ENCODE measurements at places on chromosomes 2 and 18.

DNA sequence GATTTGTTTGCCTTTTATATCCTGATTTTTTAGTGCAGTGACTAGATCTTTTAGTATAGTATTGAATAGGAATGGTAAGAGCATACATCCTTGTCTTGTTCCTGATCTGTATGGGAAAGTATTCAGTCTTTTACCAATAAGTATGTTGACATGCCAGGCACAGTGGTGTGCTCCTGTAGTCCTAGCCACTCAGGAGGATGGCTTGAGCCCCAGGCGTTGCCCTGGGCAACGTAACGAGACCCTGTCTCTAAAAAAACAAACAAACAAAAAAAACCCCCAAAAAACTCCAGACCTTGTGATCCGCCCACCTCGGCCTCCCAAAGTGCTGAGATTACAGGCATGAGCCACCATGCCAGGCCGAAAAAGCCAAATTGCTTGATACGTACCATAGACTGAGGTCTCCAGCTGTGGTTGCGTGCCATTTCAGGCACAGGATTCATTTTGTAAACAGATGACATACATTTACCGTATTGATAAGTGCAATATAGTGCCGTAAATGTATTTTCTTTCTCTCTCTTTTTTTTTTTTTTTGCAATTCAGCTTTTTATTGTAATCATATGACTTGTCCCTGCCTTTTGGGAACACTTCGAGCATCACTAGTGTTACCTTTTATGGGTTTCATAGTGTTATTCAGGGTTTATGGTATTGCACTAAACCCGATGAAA lies 18.5 kb downstream of the BIRC6 start:
- DNase-seq, result no peak

DNA sequence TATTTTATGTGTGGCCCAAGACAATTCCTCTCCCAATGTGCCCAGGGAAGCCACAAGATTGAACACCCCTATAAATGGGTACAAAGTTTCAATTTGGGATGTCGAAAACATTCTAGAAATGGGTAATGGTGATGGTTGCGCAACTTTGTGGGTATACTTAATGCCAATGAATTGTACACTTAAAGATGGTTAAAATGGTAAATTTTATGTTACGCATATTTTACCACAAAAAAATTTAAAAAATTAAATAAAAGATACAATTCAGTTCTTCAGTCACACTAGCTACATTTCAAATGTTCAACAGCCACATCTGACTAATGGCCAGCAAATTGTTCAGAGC lies 34.9 kb downstream of the MYCN start:
- no peak for DNase-seq

GRCh38 chr2:183179156-183179555 lies 54.9 kb downstream of the NUP35 start:
- no peak for DNase-seq

DNA sequence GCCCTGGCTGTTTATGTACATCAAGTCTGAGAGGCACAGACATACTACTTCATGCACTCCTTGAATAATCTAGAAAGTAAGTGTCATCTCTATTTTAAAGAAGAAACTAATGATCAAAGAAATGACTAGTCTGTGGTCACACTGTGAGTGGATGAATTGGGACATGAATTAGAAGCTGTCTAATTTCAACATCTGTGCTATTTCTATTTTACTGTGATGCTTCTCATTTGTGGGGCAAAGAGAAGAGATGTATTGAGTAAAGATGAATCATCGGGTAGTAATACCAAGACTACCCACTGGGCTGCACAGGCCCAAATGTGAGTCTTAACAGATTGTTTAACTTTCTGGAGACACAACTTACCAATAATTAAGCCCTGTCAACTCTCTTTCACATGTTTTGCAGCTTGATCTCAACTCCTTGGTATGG lies 42.4 kb upstream of the MTIF2 start:
- DNase-seq, result no peak

- DNase-seq, result no peak
Observed at GRCh38 chr2:130870779-130871178, 34.1 kb downstream of the ARHGEF4 start.

DNA sequence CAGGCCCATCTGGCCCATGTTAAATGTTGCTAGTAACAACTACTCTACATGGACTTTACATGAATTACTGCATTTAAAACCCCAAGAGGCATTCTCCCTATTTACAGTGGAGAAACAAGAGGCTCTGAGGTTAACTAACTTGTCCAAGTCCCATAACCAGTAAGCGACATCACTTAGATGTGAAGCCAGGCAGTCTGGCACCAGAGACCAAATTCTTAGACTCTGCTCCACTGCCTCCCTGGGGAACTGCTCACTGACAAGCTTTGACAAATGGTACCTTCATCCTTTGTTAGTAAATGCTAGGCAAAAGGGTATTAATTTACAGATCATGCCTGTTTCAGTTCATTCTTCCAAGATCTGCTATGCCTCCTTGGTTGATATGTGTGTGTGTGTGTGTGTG lies 124.8 kb downstream of the AFF3 start:
- no peak for DNase-seq

- no peak for DNase-seq
Observed at GRCh38 chr2:55460562-55460961, 40.9 kb upstream of the CCDC88A start.

DNA sequence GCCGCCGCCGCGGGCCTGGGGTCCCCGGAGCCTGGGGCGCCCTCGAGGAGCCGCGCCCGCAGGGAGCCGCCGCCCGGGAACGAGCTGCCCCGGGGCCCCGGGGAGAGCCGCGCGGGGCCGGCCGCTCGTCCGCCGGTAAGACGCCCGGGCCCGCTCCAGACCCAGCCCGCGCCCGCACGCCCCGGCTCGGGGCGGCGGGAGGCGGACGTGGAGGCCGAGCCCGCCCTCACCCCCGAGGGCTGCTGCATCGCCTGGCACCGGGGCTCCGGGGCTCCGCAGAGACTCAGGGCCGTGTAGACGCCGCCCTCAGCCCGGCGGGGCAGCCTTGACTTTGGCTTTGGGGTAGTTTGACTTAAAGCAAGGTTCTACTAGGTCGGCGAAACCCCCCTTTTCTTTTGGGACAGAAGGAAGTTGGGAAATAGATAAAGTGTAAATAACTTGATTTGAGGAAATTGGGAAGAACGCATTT lies 335 bp downstream of the ERFE start:
- DNase-seq, result no peak

- peak; percentile 58 for DNase-seq
Observed at GRCh38 chr18:63322908-63323634, 3.5 kb upstream of the BCL2 start.

DNA sequence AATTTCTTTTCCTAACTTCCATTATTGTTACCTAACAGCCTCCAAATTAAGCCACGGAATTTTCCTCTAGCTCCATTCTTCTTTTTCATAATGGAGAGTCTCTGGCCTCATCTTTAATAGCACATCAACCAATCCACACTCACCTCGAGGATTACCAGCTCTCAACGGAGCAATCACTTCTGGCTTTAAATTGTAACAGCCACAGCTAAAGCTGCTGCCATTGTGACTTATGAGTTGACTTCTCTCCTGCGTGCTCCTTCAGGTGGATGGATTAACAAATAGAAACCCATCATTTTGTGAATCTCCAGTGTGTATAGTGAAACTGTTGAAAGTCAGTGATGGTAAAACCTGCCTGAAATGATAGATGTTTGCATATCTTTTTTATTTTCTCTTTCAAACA lies 24.9 kb upstream of the SLC5A7 start:
- DNase-seq, result no peak

- DNase-seq, result no peak
Observed at GRCh38 chr2:202121532-202122162, 48.6 kb downstream of the KIAA2012 start.

GRCh38 chr2:26542676-26543505 lies 65.0 kb upstream of the OTOF start:
- DNase-seq, result no peak

DNA sequence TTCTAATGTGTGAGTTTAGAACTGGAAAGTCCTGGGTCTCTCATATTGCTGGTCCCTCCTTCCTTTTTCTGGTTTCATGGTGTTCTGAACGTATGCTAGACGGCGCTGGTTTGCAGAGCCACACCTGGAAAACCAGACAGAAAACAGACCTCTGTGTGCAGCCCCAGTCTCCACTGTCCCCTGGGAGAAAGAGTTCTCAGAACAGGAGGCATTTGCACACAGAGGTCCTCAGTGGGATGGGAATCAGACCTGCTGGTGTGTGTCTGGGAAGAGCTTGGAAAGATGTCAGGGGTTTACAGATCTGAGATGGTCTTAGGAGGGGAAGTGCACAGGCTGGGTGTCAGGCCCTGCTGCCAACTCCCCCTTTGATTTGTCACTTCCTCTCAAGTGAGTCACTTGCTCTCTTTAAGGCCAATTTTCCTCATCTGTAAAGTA lies 14.9 kb upstream of the MBP start:
- no peak for DNase-seq

- DNase-seq, result no peak
Observed at GRCh38 chr2:64212801-64213321, 68.6 kb upstream of the PELI1 start.

- DNase-seq, result peak; percentile 56
Observed at GRCh38 chr18:2627821-2628276, 27.7 kb upstream of the SMCHD1 start.

DNA sequence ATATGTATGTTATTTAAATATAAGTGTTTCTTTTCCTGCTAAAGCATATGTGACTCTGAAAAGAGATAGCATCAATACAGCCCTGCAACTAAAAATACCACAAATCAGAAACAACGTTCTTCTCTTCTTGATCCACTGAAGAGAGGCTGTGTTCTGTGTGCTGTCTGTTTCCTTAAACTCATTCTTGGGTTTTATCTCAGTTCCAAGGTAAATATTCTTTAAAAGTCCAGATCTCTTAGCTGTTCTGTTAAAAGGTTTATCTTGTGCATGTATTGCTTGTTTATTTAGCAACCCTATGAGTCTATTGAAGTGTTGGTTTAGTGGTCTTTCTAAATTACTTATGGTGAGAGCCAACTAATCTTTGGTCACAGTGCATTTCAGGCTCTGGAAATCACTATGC lies 173.3 kb upstream of the NT5C1B start:
- DNase-seq, result no peak

- no peak for DNase-seq
Observed at GRCh38 chr18:49006641-49007454, 56.1 kb upstream of the SMAD7 start.

- no peak for DNase-seq
Observed at GRCh38 chr18:45139478-45139877, 458.8 kb downstream of the SETBP1 start.

- DNase-seq, result no peak
Observed at GRCh38 chr2:71711133-71711855, 257.9 kb downstream of the DYSF start.

DNA sequence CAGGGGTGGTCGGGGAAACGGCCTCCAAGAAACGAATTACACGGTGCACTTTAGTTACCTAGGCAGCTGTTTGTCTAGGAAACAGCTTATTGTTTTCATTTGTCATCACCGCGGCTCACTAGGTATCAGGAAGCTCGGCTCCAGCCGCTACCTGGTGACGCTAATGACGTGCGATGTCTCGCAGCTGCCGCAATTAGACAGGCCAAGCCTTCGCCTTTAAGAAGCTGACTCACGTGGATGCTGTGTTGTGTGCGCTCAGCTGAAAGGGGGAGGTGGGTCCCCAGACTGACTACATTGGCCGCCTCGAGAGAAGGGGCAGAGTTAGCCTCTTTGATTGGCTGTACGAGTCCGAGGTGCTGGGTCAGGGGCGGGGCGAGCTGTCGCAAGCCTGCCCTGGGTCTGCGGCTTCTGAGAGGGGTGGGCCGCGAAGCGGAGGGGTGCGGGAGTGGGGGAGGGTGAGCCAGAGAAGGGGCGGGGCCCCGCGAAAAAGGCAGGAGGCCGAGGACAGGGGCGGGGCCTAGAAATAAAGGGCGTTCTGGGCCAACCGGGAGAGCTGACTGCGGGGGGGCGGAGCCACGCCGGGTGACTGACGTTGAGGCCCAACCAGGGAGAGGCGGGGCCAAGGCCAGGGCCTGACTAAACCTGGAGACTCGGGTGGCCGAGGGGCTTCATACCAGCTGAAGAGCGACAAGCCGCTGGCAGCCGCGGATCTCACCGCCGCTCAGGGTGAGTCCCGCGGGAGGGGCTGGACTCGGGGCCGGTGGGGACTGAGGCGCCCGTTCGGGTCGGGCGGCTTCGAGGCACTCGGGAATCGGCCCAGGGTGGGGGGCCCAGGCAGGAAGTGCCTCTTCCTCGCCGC lies at the start of gene YPEL5:
Gene YPEL5, plus strand, starts transcription at position 671 of the 859 bp plus-strand sequence. CDS start 9,645 bp downstream, outside the sequence.
- DNase-seq, result peak; percentile 100

- no peak for DNase-seq
Observed at GRCh38 chr2:38145236-38145635, 69.3 kb upstream of the CYP1B1 start.

DNA sequence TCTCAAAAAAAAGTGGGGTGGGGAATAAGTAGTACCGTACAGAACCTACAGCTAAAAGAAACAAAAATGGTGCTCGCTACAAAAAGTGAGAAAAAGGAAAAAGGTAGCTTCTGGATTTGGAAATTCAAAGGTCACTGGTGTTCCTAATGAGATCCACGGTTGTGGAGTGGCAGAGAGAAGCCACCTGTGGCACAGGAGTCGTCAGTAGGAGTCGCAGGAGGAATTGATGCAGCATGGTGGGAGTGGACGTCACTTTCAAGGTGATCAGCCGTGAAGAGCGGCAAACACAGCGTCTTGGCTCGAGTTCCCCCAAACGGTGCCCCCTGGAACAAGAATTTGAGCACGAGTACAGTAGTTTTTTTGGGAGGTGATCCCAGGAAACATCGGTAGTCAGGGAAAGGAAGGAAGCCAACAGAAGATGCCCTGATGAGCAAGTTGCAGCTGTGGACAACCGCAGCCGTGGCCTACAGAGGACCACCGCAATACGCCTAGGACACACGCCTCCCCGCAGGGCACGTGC lies 1.4 kb upstream of the TTL start:
- DNase-seq, result no peak

- no peak for DNase-seq
Observed at GRCh38 chr2:218006741-218007140, 3.9 kb upstream of the TNS1 start.

- DNase-seq, result no peak
Observed at GRCh38 chr2:64857581-64858471, 131.4 kb upstream of the SLC1A4 start.

DNA sequence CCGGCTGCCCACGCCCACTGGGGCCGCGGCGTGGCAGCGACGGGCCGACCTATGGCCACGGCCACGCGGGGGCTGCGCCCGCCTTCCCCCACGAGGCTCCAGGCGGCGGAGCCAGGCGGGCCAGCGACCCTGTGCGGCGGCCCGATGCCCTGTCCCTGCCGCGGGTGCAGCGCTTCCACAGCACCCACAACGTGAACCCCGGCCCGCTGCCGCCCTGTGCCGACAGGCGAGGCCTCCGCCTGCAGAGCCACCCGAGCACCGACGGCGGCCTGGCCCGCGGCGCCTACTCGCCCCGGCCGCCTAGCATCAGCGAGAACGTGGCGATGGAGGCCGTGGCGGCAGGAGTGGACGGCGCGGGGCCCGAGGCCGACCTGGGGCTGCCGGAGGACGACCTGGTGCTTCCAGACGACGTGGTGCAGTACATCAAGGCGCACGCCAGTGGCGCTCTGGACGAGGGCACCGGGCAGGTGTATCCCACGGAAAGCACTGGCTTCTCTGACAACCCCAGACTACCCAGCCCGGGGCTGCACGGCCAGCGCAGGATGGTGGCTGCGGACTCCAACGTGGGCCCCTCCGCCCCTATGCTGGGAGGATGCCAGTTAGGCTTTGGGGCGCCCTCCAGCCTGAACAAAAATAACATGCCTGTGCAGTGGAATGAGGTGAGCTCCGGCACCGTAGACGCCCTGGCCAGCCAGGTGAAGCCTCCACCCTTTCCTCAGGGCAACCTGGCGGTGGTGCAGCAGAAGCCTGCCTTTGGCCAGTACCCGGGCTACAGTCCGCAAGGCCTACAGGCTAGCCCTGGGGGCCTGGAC lies 253.2 kb downstream of the GLI2 start:
- DNase-seq, result no peak

GRCh38 chr2:198715302-198715835 lies 742.4 kb downstream of the SATB2 start:
- DNase-seq, result peak; percentile 33

- no peak for DNase-seq
Observed at GRCh38 chr18:46623541-46623940, 33.5 kb downstream of the LOXHD1 start.
